ENCODE measurements at places on chromosomes 11 and 22.

DNA sequence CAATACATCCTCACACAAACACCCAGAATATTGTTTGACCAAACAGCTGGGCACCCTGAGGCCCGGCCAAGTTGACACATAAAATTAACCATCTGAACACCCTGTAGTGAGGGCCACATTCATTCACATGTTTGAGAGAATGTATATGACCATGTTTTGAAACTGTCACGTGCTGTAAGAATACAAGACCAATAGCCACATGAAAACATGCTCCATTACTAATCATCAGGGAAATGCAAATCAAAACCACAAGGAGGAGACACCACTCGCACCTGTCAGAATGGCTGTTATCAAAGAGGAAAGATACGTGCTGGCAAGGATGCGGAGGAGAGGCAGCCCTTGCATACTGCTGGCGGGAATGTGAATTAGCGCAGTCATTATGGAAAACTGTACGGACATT lies 38.3 kb upstream of the IGSF9B start:
- no peak for DNase-seq

DNA sequence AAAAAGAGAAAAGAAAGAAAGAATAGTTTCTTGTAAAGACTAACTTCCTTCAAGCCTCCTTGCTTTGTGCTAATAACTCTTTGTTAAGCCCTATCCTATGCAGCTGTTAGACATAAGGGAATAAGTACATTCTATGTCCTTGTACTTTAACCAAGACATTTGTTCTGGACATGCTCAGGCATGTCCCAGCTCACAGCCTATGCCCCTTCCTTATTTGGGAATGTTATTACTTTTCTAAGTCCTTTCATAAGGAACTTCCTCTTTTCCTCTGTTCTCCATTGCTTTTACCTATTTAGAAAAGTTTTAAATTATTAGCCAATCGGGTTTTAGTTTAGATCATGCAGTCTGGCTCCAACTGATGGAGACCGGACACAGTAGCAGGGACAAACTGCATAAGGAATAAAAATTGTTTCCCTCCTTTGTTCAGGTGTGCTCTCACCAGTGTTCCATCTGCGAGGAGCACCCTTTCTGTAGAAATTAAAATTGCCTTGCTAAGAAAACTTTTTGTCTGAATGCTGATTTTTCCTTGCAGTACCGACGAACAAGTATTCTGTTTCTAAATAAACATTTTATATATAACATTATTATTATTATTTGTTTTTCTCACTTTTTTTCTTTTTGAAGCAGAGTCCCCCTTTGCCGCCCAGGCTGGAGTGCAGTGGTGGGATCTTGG lies 21.6 kb upstream of the SPINDOC start:
- no peak for DNase-seq

- DNase-seq = no peak
Observed at GRCh38 chr22:32684148-32684821, 117.2 kb upstream of the TIMP3 start.

GRCh38 chr11:15772981-15773380 lies 583.4 kb downstream of the SOX6 start:
- DNase-seq = no peak

- no peak for DNase-seq
Observed at GRCh38 chr11:44236296-44236695, 73.6 kb downstream of the ALX4 start.

DNA sequence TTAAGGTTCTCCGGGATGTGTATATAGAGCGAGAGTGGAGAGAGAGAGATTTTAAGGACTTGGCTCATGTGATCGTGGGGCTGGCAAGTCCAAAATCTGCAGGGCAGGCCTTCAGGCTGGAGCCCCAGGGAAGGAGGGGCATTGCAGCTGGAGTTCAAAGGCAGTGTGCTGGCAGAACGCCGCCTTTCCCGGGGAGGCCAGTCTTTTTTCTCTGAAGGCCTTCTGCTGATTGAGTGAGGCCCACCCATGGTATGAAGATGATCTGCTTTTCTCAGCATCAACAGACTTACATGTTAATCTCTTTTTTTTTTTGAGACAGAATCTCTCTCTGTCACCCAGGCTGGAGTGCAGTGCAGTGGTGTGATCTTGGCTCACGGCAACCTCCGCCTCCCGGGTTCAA lies 25.4 kb downstream of the FBLN1 start:
- no peak for DNase-seq

- peak; percentile 67 for DNase-seq
Observed at GRCh38 chr22:29954203-29954855, 71.4 kb downstream of the MTMR3 start.

GRCh38 chr22:40157330-40157945 lies 20.3 kb upstream of the TNRC6B start:
- no peak for DNase-seq

- DNase-seq = no peak
Observed at GRCh38 chr11:73412308-73412707, 36.1 kb downstream of the RELT start.

DNA sequence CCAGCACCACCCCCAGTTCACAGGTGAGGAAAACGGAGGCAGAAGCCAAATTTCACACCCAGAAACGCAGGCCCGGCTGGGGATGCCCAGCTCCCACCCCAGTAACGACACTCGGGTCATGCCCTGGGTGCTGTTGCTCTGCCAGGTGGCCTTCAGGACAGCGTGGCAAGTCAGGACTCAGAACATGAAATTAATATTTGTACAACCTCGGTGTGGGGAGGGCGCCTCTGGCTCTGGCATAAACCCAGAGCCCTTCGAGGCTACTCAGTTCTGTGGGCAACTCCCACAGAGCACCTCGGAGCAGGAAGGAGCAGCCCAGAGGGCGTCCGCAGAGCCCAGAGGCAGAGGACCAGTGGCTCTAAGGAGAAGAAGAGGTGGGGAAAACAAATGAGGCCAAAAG lies 71.6 kb downstream of the CELSR1 start:
- DNase-seq = no peak

DNA sequence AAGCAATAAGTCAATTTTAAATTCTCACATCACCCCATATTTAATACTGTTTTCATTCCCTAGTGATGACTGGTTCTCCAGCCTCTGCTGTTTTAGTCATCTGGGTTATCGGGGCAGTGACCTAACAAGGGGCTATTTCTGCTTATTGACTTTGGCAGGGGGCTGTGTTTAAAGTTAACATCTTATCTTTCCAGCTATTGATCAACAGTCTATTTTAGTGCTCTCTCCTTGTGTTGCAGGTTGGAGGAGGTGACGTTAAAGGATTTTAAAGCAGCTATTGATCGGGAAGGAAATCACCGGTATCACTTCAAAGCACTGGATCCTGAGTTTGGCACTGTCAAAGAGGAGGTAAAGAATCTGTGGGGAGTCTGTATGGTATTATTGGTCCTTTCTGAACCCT lies 7.7 kb upstream of the DLAT start:
- DNase-seq = no peak

DNA sequence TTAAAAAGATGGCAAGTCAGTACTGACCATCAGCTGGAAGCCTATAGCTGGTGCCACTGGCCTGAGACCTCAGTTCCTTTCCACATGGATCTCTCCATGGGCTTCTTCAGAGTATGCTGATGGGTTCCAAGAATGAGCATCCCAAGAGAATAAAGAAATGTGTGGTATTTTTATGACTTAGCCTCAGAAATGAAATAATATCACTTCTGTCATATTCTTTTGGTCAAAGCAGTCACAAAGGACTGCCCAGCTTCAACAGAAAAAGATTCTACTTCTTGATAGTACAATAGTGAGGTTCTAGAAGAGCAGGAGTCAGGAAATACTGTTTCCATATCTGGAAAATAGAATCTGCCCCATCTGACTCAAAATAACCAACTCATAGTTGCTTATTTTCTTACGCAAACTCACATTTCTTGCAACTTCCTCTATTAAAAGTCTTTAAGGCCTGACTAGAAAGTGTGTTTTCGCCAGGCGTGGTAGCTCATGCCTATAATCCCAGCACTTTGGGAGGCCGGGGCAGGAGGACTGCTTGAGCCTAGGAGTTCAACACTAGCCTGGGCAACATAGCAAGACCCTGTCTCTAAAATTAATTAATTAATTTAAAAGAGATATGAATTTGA lies 116.9 kb downstream of the SIK3 start:
- no peak for DNase-seq
